ENCODE measurements at places on chromosomes 1 and 21.

DNA sequence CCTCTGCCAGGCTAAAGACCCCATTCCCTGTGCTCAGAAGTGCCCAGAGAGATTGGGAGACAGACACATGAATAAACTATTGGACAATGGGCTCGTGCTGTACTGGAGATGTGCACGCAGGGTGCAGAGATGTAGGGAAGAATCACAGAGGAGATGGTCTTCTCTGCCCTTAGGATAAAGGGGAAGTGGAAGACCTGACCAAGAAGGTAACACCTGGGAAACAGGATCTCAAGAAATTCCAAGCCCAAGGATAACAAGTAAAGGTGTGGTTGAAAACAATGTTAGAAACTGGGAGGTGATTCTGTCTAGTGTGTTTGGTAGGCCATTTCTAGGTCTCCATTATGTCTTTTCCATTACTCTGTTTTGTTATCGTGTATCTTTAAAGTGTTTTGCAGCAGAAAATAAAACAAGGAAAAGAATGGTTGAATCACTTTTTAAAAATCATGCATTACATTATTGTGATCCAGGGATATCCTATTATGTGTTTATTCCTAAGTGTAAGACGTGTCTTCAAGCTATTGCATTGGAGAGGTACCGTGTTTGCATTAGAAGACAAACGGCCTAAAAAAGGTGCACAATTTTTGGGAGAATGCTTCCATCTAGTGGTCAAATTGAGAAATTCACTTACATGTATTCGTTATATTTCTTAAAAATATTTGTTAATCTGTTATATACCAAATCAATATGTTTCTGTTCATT is 40.8 kb upstream of the KCTD3 start:
- DNase-seq, result peak; percentile 28

DNA sequence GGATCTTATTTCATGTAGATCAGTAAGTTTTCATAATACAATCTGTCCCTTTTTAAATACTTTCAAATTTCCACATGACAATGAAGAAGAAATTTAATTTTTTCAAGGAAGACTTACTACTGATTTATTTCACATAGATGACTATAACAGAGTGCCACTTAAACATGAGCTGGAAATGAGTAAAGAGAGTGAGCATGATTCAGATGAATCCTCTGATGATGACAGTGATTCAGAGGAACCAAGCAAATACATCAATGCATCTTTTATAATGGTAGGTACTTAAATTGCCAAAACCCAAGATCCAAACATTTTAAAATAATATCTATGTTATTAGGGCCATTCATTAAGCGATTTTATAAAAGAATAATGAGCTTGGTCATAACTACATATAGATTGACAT is 110.4 kb downstream of the PTPRC start:
- DNase-seq, result no peak

- DNase-seq, result no peak
These were observed 585.2 kb upstream of the PKN2 start for GRCh38 chr1:88098881-88099280.

DNA sequence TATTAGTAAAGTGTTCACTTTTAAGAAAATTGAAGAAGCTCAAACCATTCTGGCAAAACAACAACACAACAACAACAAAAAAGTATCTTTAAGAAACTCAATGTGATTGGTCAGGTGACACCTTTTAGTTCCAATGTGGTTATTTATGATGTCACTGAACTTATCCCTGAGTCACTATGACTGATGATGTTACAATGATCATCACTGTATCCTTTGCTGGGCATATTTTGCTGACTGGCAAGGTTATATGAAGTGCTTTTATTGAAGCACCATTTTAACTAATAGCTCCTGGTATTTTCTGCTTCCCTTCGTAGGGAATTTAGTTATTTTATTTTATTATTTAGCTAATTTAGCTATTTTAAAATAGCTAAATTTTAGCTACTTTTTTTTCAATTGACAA is at the start of gene TEX50:
TSS of gene TEX50 (plus strand) at position 223 of the 400 bp plus-strand sequence. CDS start 184 bp downstream, outside the sequence.
- DNase-seq, result no peak

DNA sequence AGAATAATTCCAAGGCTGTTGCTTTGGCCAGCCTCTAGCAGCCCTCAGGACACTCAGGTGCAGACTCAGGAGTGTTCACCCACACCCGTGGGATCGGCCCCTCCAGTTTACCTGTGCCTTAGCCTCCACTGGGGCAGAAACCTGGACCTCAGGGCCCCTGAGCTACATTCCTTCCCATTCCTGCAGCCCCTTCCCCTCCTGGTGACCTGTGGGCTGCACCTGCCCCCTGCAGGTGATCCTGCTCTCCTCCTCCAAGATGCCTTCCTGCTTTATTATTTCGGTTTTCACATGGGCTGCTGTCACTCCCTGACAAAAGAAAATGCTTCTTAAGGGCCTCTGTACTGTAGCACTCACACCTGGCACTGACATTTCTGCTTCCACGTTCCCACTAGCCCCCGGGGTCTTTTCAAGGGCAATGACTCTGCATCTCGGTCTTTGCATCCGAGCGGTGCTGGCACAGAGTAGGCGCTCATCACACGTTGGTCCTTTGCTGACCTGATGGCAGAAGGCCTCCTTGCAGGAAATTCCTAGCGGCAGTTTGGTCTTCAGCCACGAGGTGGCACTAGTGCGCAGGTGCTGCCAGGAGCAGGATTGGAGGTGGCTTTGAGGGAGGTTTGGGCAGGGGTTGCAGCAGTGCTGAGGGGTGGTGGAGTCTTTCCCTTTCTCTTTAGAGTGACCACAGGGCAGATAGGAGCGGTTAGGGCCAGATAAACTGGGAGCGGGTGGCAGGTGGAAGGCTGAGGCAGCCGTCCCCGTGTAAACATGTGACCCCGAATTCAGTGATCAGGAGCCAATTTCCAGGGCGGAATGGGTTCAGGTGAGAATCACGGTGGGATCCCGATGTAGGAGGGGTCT is 25.3 kb upstream of the ETV3 start:
- no peak for DNase-seq

DNA sequence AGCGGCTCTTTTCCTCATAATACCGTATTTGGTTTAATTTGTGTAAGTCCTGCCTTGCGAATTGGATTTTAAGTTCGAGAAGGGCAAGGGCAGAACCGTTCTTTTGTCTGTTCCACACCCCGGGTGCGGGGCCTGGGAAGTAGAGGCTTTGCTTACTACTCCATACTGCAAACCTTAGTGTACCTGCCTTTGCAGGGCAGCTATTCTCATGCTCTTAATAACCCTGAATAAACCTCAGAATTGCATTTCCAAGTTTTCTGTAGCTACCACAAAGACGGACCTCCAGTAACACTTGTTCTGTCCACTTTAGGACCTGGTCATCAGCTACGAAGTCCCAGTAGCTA is 657 bp upstream of the HNRNPU start:
- DNase-seq, result no peak

GRCh38 chr1:46168477-46168876 is 6.4 kb upstream of the TSPAN1 start:
- no peak for DNase-seq

DNA sequence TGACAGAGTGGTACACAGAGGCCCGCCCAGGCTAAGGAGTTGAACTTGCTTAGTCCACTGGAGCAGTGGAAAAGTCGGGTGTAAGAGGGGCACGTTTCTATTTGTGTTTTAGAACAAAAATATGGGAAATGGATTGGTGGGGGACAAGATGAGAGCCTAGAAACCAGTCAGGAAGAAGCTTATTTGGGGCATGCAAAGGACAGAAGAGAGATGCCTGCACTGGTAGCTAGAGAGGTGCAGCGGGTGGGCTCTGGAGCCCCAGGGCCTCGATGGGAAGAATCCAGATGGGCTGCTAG is 1.2 kb upstream of the LIN9 start:
- DNase-seq, result no peak

- DNase-seq, result no peak
These were observed 239.1 kb upstream of the TMEM51 start for GRCh38 chr1:14914351-14914988.

- no peak for DNase-seq
These were observed 1.4 kb downstream of the IER5 start for GRCh38 chr1:181089676-181090544.

Measured in fibroblast of skin of left biceps (primary cell).